ENCODE measurements at places on chromosomes 4 and X.

DNA sequence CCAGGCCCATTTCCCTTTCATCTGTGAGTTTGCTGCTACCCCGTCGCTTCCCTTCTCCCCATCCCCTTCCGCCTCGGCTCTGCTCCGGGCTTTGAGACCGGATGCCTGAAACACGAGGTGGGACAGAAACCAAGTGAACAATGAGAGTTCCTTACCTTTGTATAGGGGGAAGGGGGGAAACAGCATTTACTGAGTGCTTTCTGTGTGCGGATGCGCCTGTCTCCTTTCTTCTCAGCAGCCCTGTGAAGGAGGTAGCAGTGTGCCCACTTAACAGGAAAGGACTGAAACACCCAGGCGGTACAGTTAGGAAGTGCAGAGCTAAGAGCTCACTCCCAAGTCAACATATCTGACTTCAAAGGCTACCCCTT is 43.2 kb upstream of the TMSB15B start:
- DNase-seq: peak; percentile 51

DNA sequence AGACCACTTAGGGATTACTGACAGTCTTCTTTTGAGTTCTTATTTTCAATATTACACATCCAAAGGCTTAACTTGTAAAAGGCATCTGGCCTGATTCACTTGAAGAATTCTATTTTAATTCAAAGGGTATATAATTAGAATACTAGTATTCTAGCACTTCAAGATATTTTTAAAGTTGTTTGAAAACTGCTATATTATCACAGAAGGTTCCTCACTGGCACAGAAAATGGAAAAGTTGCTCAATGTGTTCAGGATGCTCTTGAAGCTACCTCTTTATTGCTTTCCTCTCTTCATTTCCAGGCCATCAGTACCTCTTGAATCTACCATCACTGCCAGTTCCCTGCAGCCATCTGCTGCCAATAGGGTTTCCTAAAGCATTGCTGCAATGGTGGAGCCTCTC is 271.4 kb downstream of the KCNIP4 start:
- no peak for DNase-seq

DNA sequence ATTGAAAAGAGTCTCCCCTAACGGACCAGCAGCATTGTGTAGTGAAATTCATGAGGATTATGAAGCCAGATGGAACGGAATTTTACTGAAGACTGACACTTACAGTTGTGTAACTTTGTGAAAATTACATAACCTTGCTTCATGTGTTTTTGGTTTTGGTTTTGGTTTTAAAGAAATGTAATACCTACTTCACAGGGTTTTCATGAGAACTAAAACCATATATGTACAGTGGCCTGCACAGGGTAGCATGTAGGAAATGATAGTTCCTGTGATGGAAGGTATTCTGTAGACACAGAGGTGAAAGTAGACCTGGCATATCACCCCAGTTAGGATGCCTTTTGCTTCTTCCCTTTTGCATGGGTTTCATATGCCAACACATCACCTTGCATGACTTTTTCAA is 247.0 kb downstream of the BANK1 start:
- DNase-seq: no peak

DNA sequence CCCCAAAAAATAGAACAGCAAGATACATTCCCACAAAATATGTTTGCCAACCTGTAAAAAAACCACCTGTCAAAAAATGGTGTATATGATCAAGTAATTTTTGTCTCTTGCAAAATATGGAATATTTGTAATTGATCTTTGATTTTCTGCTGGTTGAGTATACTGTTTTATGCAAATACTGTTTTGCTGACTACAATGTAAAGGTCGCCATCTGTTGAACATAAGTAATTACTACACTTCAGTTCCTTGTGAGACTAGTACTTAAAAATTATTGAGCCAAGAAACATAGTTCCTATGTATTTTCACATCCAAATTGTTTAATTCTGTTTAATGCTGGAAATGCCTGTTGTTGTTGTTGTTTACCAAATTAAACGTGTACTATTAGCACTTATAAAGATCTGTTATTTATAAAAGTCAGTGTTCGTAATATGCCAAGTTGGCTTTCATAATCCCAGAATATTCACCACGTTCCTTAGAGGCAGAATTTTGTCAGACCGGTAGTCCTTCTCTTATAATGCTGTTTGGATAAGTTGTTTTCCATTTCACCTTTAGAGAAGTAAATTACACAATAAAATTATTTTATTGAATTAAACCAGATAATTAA is 144.2 kb downstream of the PDLIM5 start:
- peak; percentile 74 for DNase-seq

DNA sequence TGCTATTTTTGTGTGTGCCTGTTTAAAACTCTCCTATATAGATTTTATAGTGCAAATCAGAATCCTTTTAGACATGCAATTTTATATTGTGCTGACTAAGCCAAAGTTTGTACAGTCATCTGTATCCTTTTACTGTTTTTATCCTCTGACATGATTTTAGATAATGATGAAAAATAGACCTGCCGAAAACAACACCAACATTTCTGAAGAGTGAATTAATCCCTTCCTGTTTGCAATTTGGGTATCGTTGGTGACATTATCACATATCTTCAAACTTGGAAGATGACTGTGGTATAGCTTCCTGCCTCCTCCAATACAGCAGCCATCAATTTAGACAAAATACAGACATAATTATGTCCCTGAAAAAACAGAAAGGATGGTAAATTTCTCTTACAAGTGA is 28.9 kb upstream of the DSPP start:
- DNase-seq: no peak

DNA sequence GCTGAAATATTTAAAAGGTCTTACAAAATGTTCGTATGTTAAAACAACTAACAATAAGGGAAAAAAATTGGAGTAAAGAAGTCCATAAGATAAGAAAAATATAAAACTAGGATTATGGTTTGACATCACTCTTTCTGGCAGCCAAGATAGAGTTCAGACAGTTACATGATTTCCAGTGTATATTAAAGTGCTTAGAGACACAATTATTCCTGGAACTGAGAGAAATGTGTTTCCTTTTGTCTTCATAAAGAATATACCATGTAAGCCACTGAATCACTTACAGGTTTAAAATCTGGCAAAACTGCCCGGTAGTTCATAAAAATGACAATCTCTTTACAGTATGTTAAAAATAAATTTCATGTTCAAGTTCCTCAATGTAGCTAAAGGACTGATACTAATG is 538.7 kb upstream of the ATOH1 start:
- no peak for DNase-seq

DNA sequence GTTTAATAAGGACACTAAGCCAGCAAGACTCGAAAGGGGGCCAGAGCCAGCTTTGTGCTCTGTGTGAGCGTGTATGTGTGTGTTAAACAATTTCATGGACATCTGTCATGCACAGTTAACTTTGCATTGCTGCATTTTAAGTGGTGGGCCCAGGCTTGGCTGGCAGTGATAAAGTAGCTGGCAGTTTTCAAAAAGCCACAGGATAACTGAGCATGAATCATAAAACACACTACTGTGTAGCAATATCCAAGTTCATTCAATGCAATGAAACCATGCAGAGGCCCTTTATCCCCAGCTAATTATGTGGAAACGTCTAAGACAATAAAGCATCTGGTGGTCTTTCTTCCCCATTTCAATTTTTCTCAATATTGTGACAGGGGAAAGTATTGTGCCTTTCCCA is 132.9 kb downstream of the NKX6-1 start:
- no peak for DNase-seq

DNA sequence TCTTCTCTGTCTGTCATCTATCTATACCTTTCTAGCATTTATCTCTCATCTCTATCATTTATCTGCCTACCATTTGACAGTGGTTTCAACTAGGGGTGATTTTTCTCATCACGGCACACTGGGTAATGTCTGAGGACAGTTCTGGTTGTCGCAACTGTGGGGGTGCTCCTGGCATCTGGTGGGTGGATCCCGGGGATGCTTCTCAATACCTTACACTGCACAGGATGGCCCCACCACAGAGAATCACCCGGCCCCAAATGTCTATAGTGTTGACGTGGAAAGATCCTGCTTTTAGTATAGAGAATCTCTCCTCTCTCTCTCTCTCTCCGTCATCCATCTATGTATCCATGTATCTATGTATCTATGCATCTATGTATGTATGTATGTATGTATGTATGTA is 7.2 kb downstream of the P2RY8 start:
- no peak for DNase-seq

DNA sequence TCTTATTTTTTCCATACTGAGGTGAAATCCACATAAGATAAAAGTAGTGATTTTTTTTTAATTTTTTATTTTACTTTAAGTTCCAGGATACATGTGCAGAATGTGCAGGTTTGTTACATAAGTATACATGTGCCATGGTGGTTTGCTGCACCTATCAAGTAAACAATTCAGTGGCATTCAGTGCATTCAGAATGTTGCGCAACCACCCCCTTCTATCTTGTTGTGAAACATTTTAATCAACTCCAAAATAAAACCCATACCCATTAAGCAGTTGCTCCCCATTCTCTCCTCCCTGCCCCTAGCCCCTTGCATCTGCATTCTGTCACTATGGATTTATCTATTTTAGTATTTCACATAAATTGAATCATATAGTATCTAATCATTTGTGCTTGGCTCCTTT is 121.2 kb downstream of the KLHL13 start:
- DNase-seq: no peak

DNA sequence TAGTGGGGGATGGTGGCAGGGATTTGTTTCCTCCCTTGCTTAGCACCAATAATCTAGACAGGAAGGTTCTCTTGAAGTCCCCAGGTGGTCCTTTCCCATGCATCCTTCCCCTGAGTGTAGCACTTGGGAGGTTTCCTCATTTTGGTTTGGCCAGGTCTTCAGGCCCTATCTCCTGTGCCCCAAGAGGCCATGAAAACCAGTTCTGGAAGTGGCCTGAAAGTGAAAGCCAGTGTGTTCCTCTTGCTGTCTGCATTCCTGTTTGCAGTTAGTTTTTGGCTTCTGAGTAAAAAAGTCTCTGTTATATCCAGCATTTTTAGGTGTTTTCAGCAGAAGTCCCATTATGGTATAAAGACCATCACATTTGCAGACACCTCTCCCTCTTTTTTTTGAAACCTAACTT is 59.5 kb downstream of the MTM1 start:
- DNase-seq: no peak

DNA sequence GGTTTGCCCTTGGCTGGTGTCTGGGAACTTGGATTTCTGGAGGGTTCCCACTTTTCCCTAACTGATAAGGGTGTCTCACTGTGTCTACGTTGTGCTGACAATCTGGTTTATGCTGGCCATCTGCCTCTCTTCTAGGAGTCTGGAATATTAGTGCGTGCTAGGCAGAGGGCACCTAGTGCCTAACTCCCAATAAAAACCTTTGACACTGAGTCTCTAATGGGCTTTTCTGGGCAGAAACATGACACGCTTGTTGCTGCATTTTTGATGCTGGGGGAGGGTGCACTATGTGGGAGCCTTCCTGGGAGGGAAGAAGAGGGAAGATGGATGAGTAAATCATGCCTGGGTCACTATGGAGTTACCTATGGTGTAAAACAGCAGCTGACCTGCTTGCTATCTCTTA is 16.3 kb upstream of the ZNF41 start:
- no peak for DNase-seq

Data from IMR-90 (cell line).